ENCODE measurements at places on chromosomes 13 and 19. TPM values are rescaled to one million over a fixed set of nuclear protein-coding genes. Genes with fewer than 3 reads are reported as not detected.

Gene CYP4F8
- not detected for total RNA-seq

Gene TINCR
- total RNA-seq: 0.60 TPM

Gene LRP3
- total RNA-seq: 50.1 TPM

DNA sequence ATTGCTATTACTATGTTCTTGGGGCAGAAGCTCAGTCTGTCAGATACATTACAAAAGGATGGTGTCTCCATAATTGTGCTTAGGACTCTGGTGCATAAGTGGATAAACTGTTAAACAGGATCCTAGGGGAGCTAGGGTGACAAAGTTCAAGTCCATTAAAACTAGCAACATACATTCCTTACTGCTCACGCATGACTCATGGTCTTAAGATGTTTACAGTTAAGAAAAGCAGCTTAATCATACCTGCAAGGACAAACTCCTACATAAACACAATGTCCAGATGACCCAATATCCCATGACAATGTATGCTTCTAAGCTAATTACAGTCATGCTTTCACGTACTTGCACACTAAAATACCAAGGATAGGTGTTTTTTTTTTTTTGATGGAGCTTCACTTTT lies 3.5 kb upstream of the ZNF701 start:
- no peak overlapping the region for H3K27ac ChIP-seq
- H3K4me1 ChIP-seq: peaks cover 19% of the 10 kb centered on the region
- no peak overlapping the region for H3K4me3 ChIP-seq
- no peaks in the 10 kb centered on the region for H3K27me3 ChIP-seq
- no peak for DNase-seq

GRCh38 chr19:49585023-49585422 lies 3.9 kb downstream of the PRRG2 start:
- peak overlapping the region; percentile 76 for H3K27ac ChIP-seq
- H3K4me1 ChIP-seq: peaks cover 11% of the 10 kb centered on the region
- no peak overlapping the region for H3K4me3 ChIP-seq
- H3K36me3 ChIP-seq: no peaks in the 10 kb centered on the region

DNA sequence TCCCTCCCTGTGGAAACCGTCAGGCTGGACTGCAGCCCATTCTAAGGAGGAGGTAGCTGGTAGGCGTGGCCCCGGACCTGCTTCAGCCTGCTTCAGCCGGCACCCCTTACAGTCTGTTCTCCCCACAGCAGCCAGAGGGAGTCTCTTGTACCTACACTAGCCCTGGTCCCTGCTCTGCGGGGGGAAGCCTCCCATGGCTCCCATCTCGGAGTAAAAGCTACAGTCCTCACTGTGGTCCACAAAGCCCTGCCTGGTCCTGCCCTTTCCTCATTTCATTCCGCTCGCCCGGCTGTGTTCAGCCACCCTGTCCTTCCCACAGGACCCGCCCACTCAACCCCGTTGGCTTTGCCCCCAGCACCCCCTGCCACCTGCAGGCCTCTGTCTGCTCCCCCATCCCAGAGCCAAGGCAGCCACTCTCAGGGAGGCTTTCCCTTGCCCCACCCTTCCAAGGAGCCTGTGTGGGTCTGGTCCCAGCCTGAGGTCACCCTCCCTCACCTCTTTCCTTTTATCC lies 1.3 kb downstream of the PGLYRP1 start:
- peaks cover 8% of the 10 kb centered on the region for H3K36me3 ChIP-seq
- no peaks in the 10 kb centered on the region for H3K27me3 ChIP-seq
- H3K4me3 ChIP-seq: no peak overlapping the region

GRCh38 chr13:80555796-80556678 lies 215.1 kb upstream of the SPRY2 start:
- no peak overlapping the region for H3K27ac ChIP-seq
- H3K4me3 ChIP-seq: no peak overlapping the region
- DNase-seq: no peak
- peaks cover 12% of the 10 kb centered on the region for H3K4me1 ChIP-seq
- peaks cover 2% of the 10 kb centered on the region for H3K36me3 ChIP-seq

DNA sequence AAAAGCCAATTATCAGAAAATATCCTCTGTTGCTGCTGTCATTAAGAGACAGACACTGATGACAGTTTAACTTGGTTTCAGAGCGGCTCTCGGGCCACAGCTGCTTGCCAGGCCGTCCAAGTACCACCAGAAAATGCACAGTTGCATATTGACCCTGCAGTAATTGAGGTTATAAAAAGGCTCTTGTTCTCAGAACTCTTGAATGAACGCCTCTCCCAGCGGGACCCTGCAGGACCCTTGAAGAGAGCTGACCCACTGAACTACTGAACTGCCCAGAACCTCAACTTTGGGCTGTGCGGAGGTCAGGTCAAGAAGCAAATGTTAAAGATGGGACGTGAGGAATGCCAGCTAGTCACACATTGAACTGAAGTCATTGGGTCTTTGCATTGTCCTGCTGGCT lies 1559.0 kb upstream of the SLC10A2 start:
- no peaks in the 10 kb centered on the region for H3K4me1 ChIP-seq
- DNase-seq: no peak
- H3K36me3 ChIP-seq: no peaks in the 10 kb centered on the region

GRCh38 chr19:1609680-1610474 lies 4.6 kb upstream of the UQCR11 start:
- no peak overlapping the region for H3K4me3 ChIP-seq
- no peak overlapping the region for H3K27ac ChIP-seq
- DNase-seq: no peak
- peaks cover 6% of the 10 kb centered on the region for H3K4me1 ChIP-seq

DNA sequence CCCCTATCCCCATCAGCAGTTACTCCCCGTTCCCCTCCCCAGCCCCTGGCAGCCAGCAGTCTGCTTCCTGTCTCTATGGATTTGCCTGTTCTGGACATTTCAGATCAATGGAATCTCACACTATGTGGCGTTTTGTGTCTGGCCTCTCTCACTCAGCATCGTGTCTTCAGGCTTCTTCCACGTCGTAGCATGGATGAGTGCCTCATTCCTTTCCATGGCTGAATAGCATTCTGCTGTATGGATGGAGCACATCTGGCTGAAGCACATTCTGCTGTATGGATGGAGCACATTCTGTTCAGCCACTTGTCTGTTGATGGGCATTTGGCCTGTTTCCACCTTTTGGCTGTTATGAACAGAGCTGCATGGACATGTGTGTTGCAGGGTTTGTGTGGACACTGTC lies 29.5 kb downstream of the CRTC1 start:
- H3K4me1 ChIP-seq: no peaks in the 10 kb centered on the region
- H3K27ac ChIP-seq: no peak overlapping the region
- H3K36me3 ChIP-seq: no peaks in the 10 kb centered on the region
- no peak overlapping the region for H3K4me3 ChIP-seq
- H3K27me3 ChIP-seq: no peaks in the 10 kb centered on the region
- DNase-seq: no peak

- H3K27me3 ChIP-seq: no peaks in the 10 kb centered on the region
- H3K36me3 ChIP-seq: peaks cover 3% of the 10 kb centered on the region
Observed at GRCh38 chr19:10839114-10840050, 3.4 kb upstream of the TMED1 start.

GRCh38 chr13:70432276-70432805 lies 324.1 kb upstream of the KLHL1 start:
- H3K27ac ChIP-seq: no peak overlapping the region
- H3K36me3 ChIP-seq: peaks cover 2% of the 10 kb centered on the region
- no peak overlapping the region for H3K4me3 ChIP-seq
- no peaks in the 10 kb centered on the region for H3K27me3 ChIP-seq
- no peak for DNase-seq

- no peak overlapping the region for H3K4me3 ChIP-seq
- no peak overlapping the region for H3K27ac ChIP-seq
- DNase-seq: no peak
- peaks cover 9% of the 10 kb centered on the region for H3K4me1 ChIP-seq
Observed at GRCh38 chr13:45295536-45295935, 45.4 kb downstream of the TPT1 start.

- no peaks in the 10 kb centered on the region for H3K36me3 ChIP-seq
- DNase-seq: no peak
- no peaks in the 10 kb centered on the region for H3K27me3 ChIP-seq
- H3K27ac ChIP-seq: no peak overlapping the region
Observed at GRCh38 chr13:37114250-37114649, 8.8 kb upstream of the CSNK1A1L start.

DNA sequence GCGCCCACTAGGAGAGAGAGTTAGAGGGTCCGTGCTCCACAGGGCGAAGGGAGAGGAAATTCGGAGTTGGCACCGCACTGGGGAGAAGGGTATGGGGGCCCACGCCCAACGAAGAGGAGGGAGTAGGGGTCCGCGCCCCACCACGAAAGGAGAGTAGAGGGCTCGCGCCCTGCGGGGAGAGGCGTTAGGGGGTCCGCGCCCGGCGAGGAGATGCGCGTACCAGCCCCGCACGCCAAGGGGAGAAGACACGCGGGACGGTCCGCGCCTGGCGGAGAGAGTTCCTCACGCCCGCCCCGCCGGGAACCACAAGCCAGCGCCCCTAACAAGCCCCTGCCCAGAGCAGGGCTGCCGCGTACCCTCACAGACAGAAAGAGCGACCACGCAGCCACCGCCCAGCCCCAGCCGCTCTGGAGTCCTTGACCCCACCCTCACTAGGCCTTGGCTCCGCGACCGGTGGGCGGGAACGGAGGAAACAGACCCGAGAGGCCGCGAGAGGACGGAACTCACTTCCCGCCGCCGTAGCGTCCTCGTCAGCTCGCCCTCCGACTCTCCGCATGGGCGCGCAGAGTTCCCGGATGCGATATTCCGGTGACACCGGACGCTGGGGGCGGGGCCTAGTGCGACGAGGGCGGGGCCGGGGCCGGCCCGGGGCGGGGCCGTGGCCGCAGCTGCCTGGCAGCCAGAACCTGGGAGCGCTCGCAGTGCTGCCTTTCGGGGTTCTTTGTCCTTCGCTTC lies 20.0 kb upstream of the ZSCAN18 start:
- H3K27ac ChIP-seq: no peak overlapping the region
- DNase-seq: no peak
- no peak overlapping the region for H3K4me3 ChIP-seq
- no peaks in the 10 kb centered on the region for H3K27me3 ChIP-seq
- H3K4me1 ChIP-seq: no peaks in the 10 kb centered on the region
